ENCODE measurements at places on chromosomes 6 and 20.

DNA sequence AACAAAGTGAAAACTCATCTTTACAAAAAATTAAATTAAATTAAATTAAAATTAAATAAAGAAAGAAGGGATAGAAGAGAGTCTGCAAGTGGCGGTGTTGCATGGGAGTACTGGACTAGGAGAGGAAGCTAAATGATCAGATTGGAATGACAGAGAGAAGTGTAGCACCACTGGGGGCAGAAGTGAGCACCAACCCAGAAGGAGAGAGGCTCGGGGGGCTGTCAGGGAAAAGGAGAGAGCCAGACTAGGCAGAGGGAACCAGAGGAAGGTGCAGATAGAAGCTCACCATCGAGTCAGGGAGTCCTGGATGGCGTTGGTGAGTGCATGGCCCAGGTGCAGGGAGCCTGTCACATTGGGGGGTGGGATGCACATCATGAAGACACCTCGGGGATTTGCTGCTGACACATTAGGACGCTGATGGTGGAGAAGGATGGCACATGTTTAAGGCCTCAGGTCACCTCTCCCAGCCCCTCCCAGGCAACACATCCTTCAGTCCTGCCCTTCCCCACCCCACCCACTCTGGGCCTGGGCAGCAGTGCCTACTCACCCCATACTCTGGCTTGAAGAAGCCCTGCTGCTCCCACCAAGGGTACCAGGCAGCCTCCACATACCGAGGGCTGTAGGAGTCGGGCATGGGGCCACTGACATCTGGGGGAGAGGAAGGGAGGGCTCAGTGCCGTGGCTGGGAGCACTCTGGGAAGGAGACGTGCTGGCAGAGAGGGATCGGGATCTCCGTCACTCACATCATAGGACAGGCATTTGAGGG, 4.0 kb downstream of the VARS1 start:
- DNase-seq, result no peak

DNA sequence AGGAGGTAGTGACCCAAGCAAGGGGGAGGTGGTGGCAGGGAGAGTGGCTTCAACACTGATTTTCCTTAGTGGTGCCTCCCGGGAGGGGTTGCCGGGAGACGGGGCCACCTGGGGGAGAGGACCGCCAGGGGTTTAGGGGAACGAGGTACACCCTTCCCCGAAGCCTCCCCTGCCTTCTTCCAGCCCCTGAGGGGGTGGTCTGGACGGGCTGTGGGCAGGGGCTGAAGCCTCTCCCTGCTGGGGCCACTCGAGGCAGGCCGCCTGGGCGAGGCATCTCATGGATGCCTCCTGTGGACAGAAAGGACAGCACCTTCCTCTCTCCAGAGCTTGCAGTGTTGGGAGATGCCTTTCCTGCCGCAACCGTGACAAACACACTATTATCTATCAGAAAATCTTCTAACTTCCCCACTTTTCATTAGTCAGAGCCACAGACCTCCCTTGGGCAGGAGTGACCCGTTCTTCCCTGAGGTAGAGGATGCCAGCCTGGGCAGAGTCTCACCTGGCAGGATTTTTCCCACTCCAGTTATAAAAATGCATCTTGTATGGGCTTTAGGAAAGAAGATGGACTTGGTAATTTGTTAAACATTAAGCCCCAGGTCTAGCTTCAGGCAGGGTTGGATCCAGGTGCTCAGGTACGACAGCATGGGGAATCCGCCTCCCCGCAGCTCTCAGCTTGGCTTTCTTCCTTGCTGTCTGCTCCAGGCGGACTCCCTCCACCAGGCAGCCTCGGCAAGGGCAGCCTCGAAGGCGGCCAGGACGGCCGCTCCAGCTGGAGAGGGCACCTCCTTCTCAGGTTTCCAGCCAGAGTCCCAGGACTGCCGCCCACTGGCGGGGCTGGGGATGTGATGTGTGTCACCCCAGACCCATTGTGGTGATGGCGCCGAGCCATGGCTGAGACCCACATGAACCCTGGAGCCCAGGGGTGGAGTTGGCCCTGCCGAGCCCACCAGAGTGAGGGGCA, 11.0 kb downstream of the HRH3 start:
- no peak for DNase-seq

DNA sequence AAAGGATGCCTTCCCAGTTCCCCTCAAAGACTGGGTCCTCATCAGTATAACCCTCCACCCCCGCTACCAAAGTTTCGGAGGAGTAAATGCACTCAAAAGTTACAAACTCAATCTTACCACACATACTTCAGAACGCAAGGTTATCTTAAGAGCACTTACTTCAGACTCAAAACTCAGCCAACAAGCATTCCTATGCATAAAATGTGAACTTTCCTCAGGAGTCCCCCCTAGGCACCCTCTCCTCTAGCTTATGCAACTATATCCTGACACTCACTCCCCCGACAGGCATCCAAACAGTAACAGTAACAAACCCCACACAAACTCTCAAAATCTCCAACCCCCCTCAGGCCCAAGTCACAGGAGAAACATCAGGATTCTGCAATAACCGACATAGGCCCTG, 11.1 kb upstream of the ADTRP start:
- DNase-seq, result no peak

- no peak for DNase-seq
Measured at GRCh38 chr20:50815162-50815989, 20.5 kb downstream of the BCAS4 start.

GRCh38 chr6:84517741-84518530, 246.5 kb downstream of the TBX18 start:
- no peak for DNase-seq

- DNase-seq, result peak; percentile 17
Measured at GRCh38 chr20:6008254-6008653, 45.6 kb downstream of the LRRN4 start.

GRCh38 chr6:70507161-70507560, 59.6 kb upstream of the SDHAF4 start:
- DNase-seq, result no peak

Data from putamen (tissue), 1 donor.